ENCODE measurements at places on chromosomes 3 and 15.

DNA sequence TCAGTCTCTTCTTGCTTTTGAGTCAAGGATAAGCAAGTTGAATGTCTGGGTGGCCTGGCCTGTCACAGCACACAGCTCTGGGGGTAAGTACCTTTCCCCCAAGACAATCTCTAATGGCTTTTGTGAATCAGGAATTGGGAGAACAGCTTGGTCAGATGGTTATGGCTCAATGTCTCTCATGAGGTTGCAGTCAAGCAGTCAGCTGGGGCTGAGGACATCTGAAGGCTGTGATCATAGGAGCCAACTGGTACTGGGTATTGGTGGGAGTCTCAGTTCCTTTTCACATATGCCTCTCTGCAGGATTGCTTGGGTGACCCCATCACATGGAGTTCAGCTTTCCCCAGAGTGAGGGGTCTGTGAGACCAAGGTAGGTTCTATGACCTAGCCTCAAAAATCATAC is 33.0 kb upstream of the TMEM158 start:
- DNase-seq = no peak

GRCh38 chr3:66236281-66236680 is 15.5 kb downstream of the SLC25A26 start:
- no peak for DNase-seq

DNA sequence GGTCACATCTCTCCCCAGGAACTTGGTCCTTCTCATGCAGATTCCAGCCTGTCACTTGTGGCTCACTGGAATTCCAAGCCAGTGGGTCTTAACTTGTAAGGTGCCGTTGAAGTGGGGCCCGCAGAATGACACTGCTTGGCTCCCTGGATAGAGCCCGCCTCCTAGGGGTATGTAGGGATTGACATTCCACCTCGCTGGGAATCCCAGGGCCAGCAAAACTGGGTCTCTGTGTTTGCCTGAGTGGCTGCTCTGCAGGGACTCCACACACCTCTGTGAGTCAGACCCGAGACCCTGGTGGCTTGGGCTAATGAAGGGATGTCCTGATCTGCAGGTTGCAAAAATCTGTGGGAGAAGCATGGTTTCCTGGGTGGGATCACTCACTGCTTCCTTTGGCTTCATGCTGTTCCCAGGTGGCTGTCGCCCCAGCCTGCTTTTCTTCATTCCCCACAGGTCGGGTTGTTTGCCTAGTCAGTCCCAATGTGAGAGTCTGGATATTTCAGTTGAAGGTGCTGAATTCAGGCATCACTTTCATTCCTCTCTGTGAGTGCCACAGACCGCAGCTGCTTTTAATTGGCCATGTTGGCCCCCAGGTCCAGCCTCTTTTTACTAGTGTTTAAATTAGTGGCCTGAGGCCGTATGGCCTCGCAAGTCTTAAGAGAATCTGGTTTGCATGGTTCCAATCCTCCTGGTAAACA is 156.0 kb upstream of the TRIM42 start:
- no peak for DNase-seq

- DNase-seq = no peak
These were observed 58.8 kb upstream of the SLC7A14 start for GRCh38 chr3:170644711-170645110.

- no peak for DNase-seq
These were observed 436 bp upstream of the SLC9A9 start for GRCh38 chr3:143848704-143849103.

GRCh38 chr3:18390024-18390660 is 35.0 kb downstream of the SATB1 start:
- DNase-seq = no peak

- DNase-seq = no peak
These were observed 11.9 kb upstream of the CD200R1L start for GRCh38 chr3:112858410-112859069.

GRCh38 chr3:184719709-184720108 is 7.8 kb upstream of the MAGEF1 start:
- DNase-seq = no peak

DNA sequence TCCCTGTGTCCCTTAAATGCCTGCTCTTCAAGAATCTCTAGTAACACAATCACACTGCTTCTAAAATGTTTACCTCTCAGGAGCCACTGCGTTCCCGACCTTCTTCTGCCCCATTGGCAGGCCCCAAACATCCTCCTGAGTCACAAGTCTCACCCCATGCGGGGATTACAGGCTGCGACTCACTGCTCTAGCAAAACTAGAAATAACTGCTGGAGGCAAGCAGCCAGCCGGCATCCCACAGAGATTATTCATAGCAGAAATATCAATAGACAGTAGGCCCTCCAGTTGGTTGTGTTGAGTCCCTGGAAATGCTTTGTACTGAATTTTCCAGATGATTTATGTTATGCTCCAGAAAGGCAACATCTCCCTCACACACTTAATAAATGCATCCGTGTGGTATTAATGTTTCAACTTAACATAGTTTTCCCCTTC is 64.8 kb downstream of the RFTN1 start:
- no peak for DNase-seq

- no peak for DNase-seq
These were observed 3.5 kb upstream of the ISG20 start for GRCh38 chr15:88635318-88635717.

- DNase-seq = no peak
These were observed 26.1 kb downstream of the ZXDC start for GRCh38 chr3:126449621-126450051.

- peak; percentile 89 for DNase-seq
These were observed 626 bp upstream of the PTPRG start for GRCh38 chr3:61560517-61561373.

GRCh38 chr3:75737831-75738493 is 47.4 kb downstream of the ZNF717 start:
- DNase-seq = no peak

GRCh38 chr15:59736181-59736580 is 47.1 kb upstream of the BNIP2 start:
- DNase-seq = no peak

DNA sequence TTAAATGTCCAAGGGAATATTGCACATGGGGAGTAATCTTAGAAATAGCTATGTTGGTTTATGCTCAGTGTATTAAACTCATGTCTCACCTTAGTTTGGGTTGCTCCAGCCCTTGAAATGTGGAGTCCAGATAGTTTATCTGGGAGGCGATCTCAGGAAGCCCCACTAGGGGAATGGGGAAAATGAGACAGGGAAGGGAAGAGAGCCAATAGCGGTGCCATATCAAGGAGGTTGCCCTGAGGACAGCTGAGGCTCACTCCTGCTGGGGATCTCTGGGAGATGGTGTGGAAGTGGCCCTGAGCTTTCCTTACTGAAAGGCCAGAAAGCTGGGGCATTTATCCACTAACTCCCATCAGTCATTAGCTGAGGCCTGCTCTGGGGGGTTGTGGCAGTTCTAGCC is 43.3 kb upstream of the POLR2M start:
- no peak for DNase-seq

- no peak for DNase-seq
These were observed 18.5 kb downstream of the SNUPN start for GRCh38 chr15:75606711-75607699.

DNA sequence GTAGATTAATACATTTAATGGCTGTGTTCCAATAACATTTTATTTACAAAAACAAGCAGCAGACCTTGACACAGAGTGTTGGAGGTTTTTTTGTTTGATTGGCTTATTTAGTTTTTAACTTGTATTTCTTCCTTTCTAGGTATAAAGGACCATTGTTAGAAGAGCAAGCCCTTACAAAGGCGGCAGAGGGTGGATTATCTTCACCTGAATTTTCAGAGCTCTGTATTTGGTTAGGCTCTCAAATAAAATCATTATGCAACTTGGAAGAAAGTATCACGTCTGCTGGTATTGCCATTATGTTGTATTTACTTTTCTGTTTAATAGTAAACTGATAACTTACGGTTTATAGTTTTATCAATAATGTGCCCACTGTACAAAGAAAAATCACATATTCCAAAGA is 10.0 kb downstream of the FAM98B start:
- DNase-seq = no peak

- no peak for DNase-seq
These were observed 21.4 kb upstream of the CELF6 start for GRCh38 chr15:72341361-72341760.

GRCh38 chr3:49019941-49020329 is 1.6 kb upstream of the DALRD3 start:
- DNase-seq = no peak

- no peak for DNase-seq
These were observed 699.5 kb upstream of the CFAP20DC start for GRCh38 chr3:59749291-59749690.

DNA sequence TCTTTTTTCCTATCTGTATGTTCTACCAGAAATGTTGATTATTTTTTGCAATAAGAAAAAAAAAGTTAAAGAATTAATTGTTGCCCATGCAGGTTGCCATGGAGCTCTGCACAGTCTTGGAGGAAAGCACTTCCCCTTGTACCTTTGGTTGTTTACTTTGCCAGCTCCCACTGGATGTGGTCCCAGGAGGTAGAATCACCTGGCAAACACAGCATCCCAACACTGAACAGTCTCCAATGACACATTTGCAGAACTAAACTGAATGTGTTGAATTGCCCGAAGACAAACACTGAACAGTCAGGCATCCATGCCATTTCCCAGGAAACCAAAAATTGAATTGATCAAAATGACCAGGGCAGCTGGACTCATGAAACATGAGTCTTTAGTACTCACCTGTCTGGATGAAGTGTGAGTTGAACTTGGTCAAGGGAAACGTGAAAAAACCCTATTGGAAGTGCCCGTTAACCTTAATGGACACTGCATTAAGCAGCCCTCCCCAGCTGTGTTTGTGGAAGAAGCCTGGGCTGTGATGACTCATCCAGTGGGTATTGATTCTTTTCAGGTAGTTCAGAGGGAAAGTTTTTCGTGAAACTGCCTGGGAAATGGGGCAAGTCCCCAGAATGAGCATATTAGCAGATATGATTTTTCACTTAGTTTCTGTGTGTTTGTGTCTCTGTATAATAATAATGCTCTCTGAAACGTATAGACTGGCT is 284.7 kb upstream of the STT3B start:
- no peak for DNase-seq

- no peak for DNase-seq
These were observed 40.8 kb upstream of the THBS1 start for GRCh38 chr15:39539973-39540558.

DNA sequence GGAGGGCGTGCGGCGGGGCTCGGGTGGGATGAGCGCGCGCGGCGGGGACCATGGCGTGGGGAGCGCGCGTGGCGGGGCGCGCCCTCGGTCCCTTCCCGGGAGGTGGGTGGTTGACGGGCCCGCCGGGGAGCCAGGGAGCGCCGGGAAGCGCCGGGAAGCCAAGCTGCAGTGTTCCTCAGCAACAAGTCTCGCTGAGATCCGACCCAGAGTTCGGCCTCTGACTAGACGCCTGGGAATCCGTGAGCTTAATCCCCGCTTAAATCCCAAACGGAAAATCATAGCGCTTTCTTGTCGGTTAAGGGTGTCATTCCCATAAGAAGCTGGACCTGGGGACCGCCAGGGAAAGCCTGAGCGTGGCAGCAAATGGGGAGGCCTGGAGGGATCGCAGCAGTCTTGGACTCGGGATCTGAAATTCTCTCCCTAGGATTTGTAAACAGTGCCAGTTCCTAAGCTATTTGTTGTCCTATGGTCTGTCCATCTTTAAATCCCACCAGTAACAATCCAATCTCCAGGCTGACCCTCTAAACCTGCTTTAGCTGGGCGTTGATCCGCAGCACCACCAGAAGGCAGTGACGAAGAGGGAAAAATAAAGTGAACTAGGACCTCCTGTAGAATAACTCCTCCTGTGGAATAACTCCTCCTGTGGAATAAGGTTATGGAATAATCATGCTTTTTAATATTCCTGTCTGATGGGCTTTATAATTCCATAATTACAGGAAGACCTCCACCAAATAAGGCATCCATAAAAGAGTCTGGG is 570 bp upstream of the NEDD4 start:
- DNase-seq = peak; percentile 29

DNA sequence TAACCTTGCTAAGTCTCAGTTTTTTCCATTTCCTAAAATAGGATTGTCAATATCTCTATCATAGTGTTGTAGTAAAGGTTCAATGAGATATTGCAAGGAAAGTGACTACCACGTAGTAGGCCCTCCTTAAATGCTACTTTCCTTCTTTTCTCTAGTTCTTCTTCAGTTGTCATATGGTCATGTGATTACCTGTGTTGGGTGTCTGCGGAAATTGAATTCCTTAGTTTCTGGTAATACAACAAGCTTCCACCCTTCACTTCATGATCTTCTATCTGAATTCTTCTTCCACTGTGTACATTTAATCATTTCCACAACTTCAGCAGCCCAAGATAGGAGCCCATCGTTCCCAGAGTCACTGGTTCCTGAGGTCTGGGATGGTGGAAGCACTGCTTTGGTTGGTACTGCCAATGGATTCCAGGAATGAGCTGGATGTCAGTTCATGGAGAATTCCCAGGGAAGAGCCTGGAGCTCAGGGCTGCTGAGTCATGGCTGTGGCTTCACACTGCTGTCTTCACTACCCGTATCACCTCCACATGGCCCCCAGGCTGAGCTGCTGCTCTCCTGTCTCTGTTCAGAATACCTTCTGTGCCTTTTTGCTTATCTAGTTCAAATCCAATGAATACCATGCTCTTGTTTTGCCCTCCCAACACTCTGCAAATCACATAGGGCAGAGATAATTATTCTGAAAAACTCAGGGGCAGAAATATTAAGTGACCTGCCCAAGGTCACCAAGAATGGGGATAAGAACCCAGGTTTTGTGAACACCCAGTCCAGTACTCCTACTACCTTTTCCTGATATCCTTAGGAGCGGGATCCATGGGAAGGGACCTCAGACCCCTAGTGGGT is 98.6 kb downstream of the RPL39L start:
- no peak for DNase-seq

DNA sequence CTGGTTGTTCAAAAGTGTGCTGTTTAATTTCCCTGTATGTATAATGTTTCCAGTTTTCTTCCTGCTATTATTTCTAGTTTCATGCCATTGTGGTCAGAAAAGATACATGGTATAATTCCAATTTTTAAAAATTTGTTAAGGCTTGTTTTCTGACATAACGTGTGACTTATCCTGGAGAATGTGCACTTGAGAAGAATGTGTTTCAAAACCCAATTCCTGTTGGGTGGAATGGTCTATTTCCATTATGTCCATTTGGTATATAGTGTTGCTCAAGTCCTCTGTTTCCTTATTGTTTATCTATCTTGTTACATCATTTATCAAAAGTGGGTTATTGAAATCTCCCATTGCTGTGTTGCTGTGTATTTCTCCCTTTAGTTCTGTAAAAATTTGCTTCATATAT is 215.4 kb downstream of the GREM1 start:
- no peak for DNase-seq

- DNase-seq = no peak
These were observed 87.3 kb downstream of the PGPEP1L start for GRCh38 chr15:98920091-98920880.
